Smooth muscle cell of the umbilical artery (primary cell): ENCODE measurements at places on chromosomes 12 and 14. TPM values are rescaled to one million over a fixed set of nuclear protein-coding genes. Genes with fewer than 3 reads are reported as not detected.

The TCL1A gene
- not detected in 2 replicates for total RNA-seq

The CLEC6A gene
- not detected in 2 replicates for total RNA-seq

The ADAMTS20 gene
- under 0.01 and 0.14 TPM in 2 replicates for total RNA-seq

The NFATC4 gene
- total RNA-seq, result 29.7 and 36.8 TPM in 2 replicates

The C12orf54 gene
- total RNA-seq, result not detected in 2 replicates

The CEBPE gene
- not detected in 2 replicates for total RNA-seq

The PPP1CC gene
- 72.2 and 93.4 TPM in 2 replicates for total RNA-seq

The TTC8 gene
- total RNA-seq, result 24.9 and 30.8 TPM in 2 replicates

The TMEM121 gene
- 6.7 and 11.3 TPM in 2 replicates for total RNA-seq

The KRT7 gene
- total RNA-seq, result 1.8 and 2.1 TPM in 2 replicates

The TAS2R8 gene
- total RNA-seq, result not detected in 2 replicates

The CLEC4D gene
- total RNA-seq, result not detected in 2 replicates

The EMP1 gene
- total RNA-seq, result 3.9 and 39.9 TPM in 2 replicates

The CCDC196 gene
- not detected in 2 replicates for total RNA-seq

The KRT78 gene
- not detected in 2 replicates for total RNA-seq

The TMPRSS12 gene
- not detected in 2 replicates for total RNA-seq

The MFAP5 gene
- 5.3 and 57.4 TPM in 2 replicates for total RNA-seq

The LRP1 gene
- 617 and 769 TPM in 2 replicates for total RNA-seq

The SETD3 gene
- total RNA-seq, result 46.3 and 56.4 TPM in 2 replicates

The PKP2 gene
- 3.4 and 20.5 TPM in 2 replicates for total RNA-seq

The BHLHE41 gene
- 16.0 and 27.8 TPM in 2 replicates for total RNA-seq

The OTUB2 gene
- 1.5 and 2.6 TPM in 2 replicates for total RNA-seq

The EXOC3L4 gene
- total RNA-seq, result 0.59 TPM in 1 of 2 replicates, not detected in the other

The CRADD gene
- total RNA-seq, result 10.2 and 11.9 TPM in 2 replicates

The CCDC184 gene
- 0.89 and 1.6 TPM in 2 replicates for total RNA-seq

The TGM1 gene
- total RNA-seq, result 0.74 and 2.1 TPM in 2 replicates

The TGFB3 gene
- 5.1 and 6.5 TPM in 2 replicates for total RNA-seq

The EML1 gene
- total RNA-seq, result 6.0 and 7.7 TPM in 2 replicates

The SALL2 gene
- 3.0 and 4.4 TPM in 2 replicates for total RNA-seq

The ZNF891 gene
- total RNA-seq, result 0.89 and 1.4 TPM in 2 replicates

The NFE2 gene
- not detected in 2 replicates for total RNA-seq

The RARG gene
- 17.8 and 33.3 TPM in 2 replicates for total RNA-seq

The TAC3 gene
- not detected in 2 replicates for total RNA-seq

The TOMM20L gene
- total RNA-seq, result not detected in 2 replicates

The PLA2G1B gene
- not detected in 2 replicates for total RNA-seq

The TTC9 gene
- under 0.01 TPM in 2 replicates for total RNA-seq

The IFNG-AS1 gene
- not detected in 2 replicates for total RNA-seq

The APAF1 gene
- 40.7 and 45.6 TPM in 2 replicates for total RNA-seq

The POTEG gene
- not detected in 2 replicates for total RNA-seq

The MYH7 gene
- not detected in 2 replicates for total RNA-seq
